ENCODE measurements at places on chromosomes 2 and 18.

- DNase-seq = no peak
These were observed 654 bp downstream of the COMMD1 start for GRCh38 chr2:61906186-61906470.

DNA sequence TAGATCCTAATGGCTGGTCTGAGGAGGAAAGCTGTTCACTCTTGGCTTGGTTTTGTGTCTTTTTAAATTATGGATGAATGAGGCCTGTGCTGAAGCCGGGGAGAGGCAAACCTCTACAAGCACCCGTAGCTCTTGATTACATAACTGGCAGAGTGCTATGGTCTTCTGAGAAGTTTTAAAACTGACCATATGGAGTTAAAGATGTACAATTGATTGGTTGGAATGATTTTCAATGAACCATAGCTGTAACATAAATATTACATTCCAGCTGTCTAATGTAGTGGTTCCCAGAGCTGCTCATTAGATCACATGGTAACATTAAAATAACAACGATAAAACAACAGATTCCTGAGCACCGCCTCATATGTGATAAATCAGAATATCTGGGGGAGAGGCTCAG lies 71.1 kb upstream of the MAP4K3 start:
- no peak for DNase-seq

DNA sequence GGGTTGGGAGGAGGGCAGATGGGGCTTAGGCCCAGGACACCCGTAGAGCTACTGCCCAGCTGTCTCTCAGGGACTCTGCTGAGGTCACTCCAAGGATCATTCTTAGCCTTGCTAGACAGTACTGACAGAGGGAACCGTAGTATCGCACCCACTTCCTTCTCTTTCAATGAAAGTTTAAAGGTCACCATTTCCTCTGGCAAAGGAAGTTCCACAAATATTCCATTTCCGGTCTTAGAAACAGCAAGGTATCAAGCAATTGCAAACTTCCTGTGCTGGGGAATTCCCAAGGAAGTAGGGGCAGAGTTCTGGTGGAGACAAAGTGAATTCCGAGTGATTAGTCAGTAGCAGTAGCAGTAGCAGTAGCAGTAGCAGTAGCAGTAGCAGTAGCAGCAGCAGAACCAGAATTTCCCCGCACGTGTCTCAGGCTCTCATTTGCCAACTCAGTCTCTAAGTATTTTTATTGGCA lies 24.7 kb downstream of the IL1B start:
- DNase-seq = peak; percentile 67

DNA sequence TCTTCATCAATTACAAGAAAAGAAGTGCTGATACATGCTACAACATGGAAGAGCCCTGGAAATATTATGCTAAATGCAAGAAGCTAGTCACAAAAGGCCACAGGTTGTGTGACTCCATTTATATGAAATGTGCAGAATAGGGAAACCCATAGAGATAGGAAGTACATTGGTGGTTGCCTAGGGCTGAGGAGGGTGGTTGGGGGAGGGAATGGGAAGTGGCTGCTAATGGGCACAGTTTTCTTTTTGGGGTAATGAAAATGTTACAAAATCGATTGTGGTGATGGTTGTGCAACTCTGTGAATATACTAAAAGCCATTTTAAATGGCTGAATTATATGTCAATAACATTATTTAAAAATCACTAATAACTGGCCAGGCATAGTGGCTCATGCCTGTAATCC lies 24.3 kb upstream of the RESP18 start:
- DNase-seq = peak; percentile 94

GRCh38 chr2:214607051-214607450 lies 196.2 kb downstream of the VWC2L start:
- no peak for DNase-seq

DNA sequence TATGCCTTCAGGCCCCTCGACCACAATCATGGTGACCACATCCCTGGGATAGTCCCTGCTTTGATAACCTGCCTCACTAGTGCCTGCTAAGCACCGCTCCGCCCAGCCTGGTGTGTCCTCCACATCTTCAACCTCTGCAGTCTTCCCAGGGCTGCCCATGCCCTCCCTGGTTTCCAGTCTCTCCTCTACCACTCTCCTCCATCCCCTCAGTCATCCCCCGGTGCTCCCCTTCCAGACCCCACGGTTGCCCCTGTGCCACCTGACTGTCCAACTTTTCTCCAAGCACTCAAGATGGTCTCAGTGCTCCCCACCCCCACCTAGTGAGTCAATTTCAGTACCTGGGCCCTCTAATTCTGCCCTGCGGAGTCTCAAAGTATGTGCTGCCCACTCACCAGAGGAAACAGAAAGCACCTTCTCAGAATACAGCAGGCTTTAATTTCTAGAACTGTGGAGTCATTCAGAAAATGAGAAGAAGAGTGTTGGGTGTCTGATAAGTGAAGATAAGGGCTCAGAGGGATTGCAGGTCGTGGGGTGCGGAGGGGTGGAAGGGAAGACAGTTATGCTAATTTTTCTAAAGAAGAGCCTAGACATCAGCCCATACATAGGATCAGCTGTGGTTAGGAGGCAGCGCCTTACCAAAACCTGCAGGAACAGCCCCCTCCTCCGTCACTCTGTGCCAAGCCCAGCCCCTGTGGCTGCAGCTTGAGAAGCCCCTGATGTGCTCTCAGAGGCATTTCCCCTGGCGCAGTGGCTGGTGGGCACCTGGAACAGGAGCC lies 53.6 kb upstream of the CAB39 start:
- DNase-seq = peak; percentile 9

GRCh38 chr2:172244419-172245130 lies 141.9 kb upstream of the DLX2 start:
- no peak for DNase-seq

DNA sequence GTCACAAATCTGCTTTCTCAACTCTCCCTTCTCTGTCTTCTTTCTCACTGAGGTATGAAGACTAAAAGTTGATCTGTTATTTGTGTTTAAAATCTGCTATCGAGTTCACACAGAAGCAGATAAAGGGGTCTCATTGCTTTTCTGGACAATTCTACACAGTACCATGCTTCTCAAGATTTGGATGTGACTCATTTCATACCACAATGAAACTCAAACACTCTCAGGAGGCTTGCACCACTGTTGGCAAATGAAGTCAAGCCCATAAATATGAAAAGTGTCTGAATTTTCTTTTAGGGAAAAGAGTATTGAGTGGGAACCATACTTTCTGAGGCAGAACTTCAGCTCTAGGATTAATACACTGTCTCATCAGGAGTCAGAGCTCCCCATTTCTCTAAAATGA lies 274.6 kb upstream of the CYRIA start:
- no peak for DNase-seq

GRCh38 chr18:42045346-42045745 lies 90.3 kb downstream of the PIK3C3 start:
- no peak for DNase-seq

- no peak for DNase-seq
These were observed 93.6 kb downstream of the GYPC start for GRCh38 chr2:126749537-126749936.

GRCh38 chr2:149063177-149063576 lies 24.7 kb downstream of the LYPD6B start:
- DNase-seq = no peak

- DNase-seq = no peak
These were observed 31.8 kb upstream of the IMP4 start for GRCh38 chr2:130310881-130311280.

GRCh38 chr2:104368089-104368488 lies 485.8 kb upstream of the POU3F3 start:
- no peak for DNase-seq

DNA sequence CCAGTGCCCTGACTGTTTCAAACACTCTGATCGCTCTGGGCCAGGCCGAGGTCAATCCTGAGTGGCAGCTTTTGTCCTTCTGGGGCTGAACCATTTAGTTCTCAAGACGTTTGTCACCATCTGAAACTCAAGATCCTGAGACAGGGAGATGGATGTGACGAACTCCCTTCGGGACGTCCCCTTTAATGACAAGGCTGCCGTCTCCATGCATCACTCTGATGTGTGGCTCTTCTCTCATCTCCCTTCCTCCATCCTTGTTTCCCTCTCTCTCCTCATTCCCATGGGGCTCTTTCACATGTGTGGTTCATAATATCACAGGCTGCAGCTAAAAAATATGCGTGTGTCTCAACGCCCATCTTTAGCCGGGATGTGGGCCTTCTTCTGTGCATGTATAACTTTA lies 189.6 kb downstream of the DNER start:
- no peak for DNase-seq

- DNase-seq = peak; percentile 62
These were observed 61.9 kb downstream of the RAB10 start for GRCh38 chr2:26095758-26096157.

- DNase-seq = no peak
These were observed 282.3 kb upstream of the MEX3C start for GRCh38 chr18:51479736-51480135.

GRCh38 chr2:10494351-10495066 lies 46.4 kb upstream of the ODC1 start:
- no peak for DNase-seq

DNA sequence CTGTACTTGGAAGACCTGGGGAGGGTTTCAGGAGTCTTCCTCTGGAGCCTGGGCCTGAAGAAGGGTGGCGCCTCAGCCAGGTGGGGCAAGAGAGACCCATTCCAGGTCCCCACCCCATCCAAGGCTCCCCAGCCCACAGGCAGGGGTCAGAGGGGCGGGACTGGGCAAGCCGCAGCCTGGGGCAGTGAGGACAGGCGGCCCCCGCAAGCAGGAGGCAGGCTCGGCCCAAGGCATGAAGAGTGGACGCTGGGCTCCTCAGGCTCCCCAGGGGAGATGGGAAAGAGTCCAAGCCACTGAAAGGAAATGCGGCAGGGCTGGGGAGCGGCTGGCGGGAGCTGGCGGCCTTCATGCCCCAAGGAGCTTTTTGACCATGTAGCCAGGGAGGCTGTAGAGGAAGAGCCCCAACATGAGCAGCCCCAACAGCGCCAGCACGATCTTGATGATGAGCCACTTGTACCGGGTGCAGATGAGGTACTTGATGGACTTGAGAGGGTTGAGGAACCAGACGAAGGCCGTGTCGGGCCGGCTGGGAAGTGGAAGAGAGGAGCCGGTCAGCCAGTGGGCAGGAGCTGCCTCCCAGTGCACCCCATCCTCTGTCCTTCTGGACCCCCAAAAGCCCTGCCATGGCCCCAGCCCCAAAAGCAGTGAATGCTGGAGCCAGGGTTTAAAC lies 20.1 kb downstream of the OTOF start:
- no peak for DNase-seq

DNA sequence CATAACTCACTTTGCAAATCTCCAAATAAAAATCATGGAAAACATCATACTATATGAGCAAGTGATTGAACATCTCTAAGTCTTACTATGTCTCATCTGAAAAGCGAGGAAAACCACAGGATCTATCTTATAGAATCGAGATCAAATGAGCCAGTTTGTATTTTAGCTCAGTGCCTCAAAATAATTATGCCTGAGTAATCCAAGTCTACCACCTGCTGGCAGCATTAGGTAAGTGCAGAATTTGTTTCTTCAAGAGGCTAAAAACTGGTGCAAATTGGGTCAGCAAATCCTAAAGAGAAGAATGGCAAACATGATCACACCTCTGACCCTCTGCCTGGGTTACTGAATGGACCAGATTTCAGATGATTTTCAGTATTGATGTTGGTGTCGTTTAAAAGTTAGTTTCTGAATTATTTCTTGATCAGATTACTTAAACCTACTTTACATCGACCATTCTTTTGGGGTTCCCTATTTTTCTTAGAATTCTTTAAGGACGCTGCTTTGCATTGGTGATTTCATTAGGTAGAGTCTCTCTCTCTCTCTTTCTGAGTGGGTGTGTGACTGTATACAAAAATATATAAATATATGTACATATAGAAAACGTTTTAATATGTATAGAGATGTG lies 12.7 kb upstream of the FHOD3 start:
- peak; percentile 51 for DNase-seq

DNA sequence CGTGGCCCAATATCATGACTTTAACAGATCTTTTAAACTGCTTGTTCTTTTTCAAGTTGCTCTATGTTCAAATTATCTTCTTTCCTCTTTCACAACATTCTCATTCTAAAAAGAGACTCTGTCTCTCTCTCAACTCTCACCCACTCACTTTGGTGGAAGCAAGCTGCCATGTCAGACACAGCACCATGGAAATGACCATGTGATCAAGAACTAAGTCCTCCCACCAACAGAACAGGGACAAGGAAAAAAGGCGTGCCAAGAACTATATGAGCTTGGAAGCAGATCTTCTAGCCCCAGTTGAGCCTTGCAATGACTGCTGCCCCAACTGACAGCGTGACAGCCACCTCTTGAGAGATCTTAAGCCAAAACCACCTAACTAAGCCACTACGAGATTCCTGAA lies 23.9 kb downstream of the BAZ2B start:
- DNase-seq = peak; percentile 71

DNA sequence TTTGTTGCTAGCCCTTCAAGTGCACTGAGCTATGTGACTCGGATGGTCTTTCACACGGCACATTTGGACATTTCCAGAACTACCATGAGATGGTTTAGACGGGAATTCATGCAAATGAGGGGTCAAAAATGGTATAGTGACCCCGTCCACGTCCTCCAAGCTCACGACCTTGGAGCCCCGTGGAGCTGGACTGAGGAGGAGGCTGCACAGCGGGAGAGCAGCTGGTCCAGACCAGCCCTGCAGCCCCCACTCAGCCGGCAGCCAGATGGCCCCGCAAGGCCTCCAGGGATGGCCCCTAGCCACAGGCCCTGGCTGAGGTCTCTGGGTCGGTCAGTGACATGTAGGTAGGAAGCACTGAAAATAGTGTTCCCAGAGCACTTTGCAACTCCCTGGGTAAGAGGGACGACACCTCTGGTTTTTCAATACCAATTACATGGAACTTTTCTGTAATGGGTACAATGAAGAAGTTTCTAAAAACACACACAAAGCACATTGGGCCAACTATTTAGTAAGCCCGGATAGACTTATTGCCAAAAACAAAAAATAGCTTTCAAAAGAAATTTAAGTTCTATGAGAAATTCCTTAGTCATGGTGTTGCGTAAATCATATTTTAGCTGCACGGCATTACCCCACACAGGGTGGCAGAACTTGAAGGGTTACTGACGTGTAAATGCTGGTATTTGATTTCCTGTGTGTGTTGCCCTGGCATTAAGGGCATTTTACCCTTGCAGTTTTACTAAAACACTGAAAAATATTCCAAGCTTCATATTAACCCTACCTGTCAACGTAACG lies 88.8 kb downstream of the EPAS1 start:
- DNase-seq = peak; percentile 85

- no peak for DNase-seq
These were observed 27.7 kb downstream of the CDC42EP3 start for GRCh38 chr2:37643730-37644078.

DNA sequence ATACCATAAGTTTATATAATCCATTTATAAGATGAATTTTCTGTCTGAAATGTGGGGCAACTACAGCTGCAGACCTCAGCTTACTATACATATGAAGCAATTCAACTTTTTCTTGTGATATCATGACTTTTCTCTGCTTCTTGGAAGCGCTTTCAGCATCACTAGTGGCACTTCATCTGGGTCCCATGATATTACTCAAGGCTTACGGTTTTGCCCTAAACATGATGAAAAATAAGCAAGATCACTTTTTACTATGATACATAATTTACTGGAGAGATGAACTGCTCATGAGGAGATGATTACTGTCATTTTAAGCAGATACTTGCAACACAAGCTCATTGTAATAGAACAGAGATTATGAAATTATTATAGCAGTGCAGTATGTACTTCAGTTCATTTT lies 258.0 kb upstream of the ZSWIM2 start:
- DNase-seq = no peak

Measured in MV-4-11 (cell line).